SJSA1 (cell line): ENCODE measurements at places on chromosomes 7 and 10. TPM values are rescaled to one million over a fixed set of nuclear protein-coding genes. Genes with fewer than 3 reads are reported as not detected.

- DNase-seq: no peak
- H3K27ac ChIP-seq: no peak overlapping the region
- no peaks in the 10 kb centered on the region for H3K4me1 ChIP-seq
Observed at GRCh38 chr10:120977897-120978296, 126.7 kb downstream of the WDR11 start.

The TMEM236 gene
- total RNA-seq: 0.08 TPM in 1 of 2 replicates, not detected in the other

DNA sequence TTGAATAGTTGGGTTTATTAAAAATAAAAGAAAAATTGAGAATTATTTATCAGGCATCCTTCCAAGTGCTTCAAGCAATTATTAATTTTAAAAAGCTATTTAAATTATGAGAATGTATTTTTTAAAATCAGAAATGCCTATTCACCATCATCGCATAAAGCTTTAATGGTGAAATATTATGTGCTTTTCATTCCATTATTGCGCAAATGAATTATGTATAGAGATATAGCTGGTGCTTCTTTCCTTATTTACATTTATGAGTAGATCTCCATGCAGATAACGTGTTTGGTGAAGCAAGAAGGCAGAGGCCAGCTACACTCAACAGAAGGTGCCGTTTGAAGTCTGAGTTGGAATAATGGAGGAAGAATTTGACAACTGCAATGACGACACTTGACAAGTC lies 549.1 kb upstream of the DPP6 start:
- DNase-seq: no peak
- no peaks in the 10 kb centered on the region for H3K4me1 ChIP-seq
- H3K4me3 ChIP-seq: no peak overlapping the region
- H3K36me3 ChIP-seq: no peaks in the 10 kb centered on the region

- no peaks in the 10 kb centered on the region for H3K27me3 ChIP-seq
- DNase-seq: no peak
- H3K27ac ChIP-seq: no peak overlapping the region
- no peaks in the 10 kb centered on the region for H3K36me3 ChIP-seq
- H3K4me1 ChIP-seq: peaks cover 21% of the 10 kb centered on the region
Observed at GRCh38 chr10:12973149-12973718, 28.3 kb downstream of the CCDC3 start.

The SFTPA1 gene
- not detected in 2 replicates for total RNA-seq

DNA sequence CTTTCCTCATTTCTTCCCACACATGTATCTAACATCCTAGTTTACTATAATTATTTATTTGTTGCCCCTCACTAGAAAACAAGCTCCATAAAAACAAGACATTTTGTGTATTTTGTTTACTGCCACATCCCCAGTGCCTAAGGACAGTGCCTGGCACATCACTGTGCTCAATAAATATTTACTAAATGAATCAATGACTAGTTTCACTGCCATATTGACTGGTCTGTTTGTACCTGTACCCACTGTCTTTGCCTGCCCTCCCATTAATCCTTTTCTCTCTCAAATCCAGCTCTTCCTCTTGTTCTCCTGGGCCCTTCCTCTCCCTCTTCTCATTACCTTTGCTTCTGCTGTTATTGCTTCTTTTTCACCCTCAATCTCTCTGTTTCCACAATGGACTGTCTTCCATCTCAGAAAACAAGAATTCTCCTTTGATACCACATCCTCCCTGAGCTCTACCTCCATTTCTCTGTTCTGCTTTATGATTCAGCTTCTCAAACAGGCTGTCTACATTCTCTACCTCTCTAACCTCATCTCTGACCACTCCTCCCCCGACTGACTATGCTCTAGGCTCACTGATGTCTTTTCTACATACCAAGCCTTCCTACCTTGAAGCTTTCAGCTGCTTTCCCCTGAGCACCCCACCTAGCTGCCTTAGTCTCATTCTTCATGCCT lies 8.3 kb upstream of the FAM133B start:
- H3K4me3 ChIP-seq: no peak overlapping the region
- H3K27me3 ChIP-seq: no peaks in the 10 kb centered on the region
- H3K36me3 ChIP-seq: peaks cover 7% of the 10 kb centered on the region; the same call in 1 of the 2 replicates

The CFAP69 gene
- 0.21 TPM in 1 of 2 replicates, not detected in the other for total RNA-seq

DNA sequence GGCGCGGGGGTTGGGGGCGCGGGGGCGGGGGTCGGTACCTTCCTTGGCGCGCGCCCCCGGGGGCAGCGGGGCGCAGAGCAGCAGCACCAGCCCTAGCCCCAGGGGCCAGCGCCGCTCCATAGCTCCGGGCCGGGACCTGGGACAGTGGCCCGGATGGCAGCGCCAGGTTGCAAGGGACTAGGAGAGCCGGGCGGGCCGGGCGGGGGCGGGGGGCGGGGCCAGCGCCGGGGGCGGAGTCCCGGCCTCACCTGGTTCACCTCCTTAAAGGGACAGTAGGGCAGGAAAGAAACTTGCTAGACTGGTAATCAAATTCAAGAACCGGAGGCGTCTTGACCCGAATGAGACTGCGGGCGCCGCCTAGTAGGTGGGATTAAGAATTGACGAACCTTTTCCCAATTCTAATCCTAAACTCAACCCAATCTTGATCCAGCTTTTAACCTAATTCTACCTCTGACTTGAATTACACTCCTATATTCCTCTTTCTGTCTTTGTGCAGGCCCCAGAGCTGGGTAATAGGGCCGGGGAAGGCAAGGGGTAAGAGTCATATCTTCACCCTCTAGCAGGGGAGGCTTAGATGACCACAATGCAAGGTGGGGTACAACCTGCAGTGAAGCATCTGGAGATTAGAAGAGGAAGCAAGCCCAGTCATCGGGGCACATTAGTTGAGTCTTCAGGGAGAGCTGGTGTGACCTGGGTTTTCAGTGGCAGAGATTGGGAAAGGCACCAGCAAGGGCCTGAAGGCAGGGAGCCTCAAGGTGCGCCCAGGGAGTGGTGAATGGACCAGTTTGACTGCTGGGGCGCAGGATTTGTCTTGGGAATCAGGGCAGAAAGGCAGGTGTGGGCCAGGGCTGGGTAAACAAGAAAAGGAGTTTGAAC lies at the start of gene EPHA1:
Gene EPHA1 (minus strand): TSS at position 171 of the 876 bp plus-strand sequence. CDS start 51 bp downstream, at position 120.
- no peak within 1 kb of the TSS for H3K27ac ChIP-seq
- H3K4me1 ChIP-seq: no peaks in the 10 kb centered on the region
- peaks cover 8% of the 10 kb centered on the region; the same call in 1 of the 2 replicates for H3K27me3 ChIP-seq
- H3K4me3 ChIP-seq: no peak within 1 kb of the TSS

DNA sequence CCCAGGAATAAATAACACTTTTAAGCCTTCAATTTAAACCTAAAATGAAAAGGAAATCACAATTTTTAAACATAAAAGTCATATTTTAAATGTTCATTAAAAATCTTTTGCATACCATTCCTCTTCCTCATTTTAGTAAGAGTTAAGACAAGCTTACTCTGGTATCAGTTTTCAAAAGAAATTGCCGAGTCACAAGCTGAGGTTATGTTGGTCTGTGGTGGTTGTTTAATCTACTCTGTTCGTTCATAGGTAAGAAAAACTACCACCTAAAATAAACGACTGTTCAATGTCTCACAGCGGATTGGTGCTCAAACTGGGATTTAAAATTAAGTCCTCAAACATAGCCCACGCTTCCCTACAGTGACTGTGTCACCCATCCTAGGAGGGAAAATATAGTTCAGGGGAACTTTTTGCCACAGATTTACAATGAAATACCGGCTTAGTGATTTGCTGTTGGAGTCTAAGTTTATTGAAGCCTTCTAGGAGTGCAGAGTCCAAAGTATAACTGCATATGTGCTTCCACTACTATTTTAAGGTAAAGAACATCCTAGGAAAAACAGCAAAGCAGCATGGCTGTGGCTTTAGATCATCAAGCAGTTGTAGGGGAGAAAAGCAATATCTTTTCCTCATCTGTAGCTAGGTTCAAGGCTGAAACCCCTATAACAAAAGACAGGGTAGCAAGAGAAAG lies 61.1 kb downstream of the GNAT3 start:
- no peak for DNase-seq
- H3K27ac ChIP-seq: no peak overlapping the region
- H3K4me3 ChIP-seq: no peak overlapping the region
- no peaks in the 10 kb centered on the region for H3K36me3 ChIP-seq
- H3K27me3 ChIP-seq: no peaks in the 10 kb centered on the region

DNA sequence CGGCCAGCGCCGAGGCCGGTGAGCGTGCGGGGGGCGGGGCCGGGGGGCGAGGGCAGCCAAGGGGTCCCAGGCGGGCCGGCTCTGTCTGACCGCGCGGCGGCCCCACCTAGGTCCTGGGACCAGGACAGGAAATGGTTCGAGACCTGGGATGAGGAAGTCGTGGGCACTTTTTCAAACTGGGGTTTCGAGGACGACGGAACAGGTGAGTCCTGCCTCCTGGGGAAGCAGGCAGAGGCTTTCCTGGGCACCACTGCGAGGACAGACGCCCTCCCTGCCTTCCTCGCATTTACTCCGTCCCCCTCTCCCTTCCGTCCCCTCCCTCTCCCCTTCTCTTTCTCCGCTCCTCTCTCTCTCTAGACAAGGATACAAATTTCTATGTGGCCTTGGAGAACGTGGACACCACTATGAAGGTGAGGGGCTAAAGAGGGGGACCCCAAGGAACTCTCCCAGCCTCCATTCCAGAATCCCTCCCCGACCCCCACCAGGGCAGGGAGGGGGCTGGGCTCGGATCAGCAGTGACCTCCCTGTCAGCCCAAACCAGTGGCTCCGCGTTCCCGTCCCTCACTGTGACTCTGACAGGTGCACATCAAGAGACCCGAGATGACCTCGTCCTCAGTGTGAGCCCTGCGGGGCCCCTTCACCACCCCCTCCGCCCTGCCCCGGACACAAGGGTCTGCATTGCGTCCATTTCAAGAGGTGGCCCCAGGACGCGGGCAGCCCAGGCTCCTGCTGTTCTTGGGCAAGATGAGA lies 2.6 kb upstream of the MUC12 start:
- no peaks in the 10 kb centered on the region for H3K36me3 ChIP-seq
- DNase-seq: no peak
- peaks cover 44% of the 10 kb centered on the region for H3K27me3 ChIP-seq
- no peak overlapping the region for H3K4me3 ChIP-seq
- H3K27ac ChIP-seq: no peak overlapping the region
- peaks cover 12% of the 10 kb centered on the region; the same call in 1 of the 2 replicates for H3K4me1 ChIP-seq

The TRPV5 gene
- total RNA-seq: not detected in 2 replicates

GRCh38 chr10:91409069-91409868 lies 875 bp upstream of the HECTD2 start:
- H3K27me3 ChIP-seq: no peaks in the 10 kb centered on the region
- peaks cover 9% of the 10 kb centered on the region for H3K36me3 ChIP-seq

DNA sequence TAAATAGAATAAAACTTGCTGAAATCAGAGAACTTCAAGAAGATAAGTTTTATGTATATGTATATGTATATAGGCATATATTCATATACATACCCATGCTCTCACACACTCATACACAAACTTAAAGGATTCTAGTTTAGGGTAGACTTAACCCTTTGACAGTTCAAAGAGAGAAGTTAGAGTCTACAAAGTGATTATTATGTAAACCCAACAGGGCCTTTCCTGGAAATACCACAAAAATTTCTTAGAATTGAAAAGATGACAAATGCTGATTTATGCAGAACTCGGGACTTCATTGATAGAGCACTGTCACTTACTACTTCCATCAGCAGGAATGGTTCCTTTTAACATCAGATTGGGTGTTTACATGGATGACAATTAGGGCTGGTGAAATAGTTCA lies 763.5 kb downstream of the AUTS2 start:
- H3K27me3 ChIP-seq: no peaks in the 10 kb centered on the region
- H3K36me3 ChIP-seq: no peaks in the 10 kb centered on the region
- no peak overlapping the region for H3K4me3 ChIP-seq
- DNase-seq: no peak

GRCh38 chr7:95433129-95433528 lies 1.7 kb downstream of the PON2 start:
- H3K4me3 ChIP-seq: no peak overlapping the region
- no peak overlapping the region for H3K27ac ChIP-seq
- H3K36me3 ChIP-seq: peaks cover 7% of the 10 kb centered on the region; the same call in 1 of the 2 replicates
- DNase-seq: no peak
- H3K4me1 ChIP-seq: peaks cover 14% of the 10 kb centered on the region

The PNLIPRP3 gene
- total RNA-seq: not detected in 2 replicates

DNA sequence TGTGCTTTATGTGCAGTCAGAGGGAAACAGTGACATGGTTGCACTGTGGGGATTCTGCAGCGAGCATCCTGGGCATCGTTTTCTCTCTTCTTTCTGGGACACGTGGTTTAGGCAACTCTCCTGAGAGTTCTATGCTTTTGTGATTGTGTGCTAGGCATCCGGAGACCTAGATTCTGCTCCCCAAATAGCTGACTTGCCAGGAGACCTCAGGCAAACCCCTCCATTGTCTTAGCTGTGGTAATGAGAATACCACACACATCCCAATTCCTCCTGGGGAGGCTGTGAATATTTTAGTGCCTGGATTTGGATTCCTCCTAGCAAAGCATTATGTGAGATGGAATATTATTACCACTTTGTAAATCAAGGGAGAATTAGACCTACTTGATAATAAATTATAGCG lies 611.9 kb upstream of the C7orf33 start:
- no peaks in the 10 kb centered on the region for H3K36me3 ChIP-seq
- H3K27ac ChIP-seq: no peak overlapping the region
- no peaks in the 10 kb centered on the region for H3K4me1 ChIP-seq
- no peaks in the 10 kb centered on the region for H3K27me3 ChIP-seq
- H3K4me3 ChIP-seq: no peak overlapping the region

GRCh38 chr10:71274901-71275796 lies 43.9 kb upstream of the SLC29A3 start:
- DNase-seq: no peak
- no peak overlapping the region for H3K27ac ChIP-seq
- no peak overlapping the region for H3K4me3 ChIP-seq
- H3K36me3 ChIP-seq: no peaks in the 10 kb centered on the region
- no peaks in the 10 kb centered on the region for H3K27me3 ChIP-seq
- peaks cover 6% of the 10 kb centered on the region for H3K4me1 ChIP-seq

The SPDYE16 gene
- not detected in 2 replicates for total RNA-seq

GRCh38 chr10:94602729-94603515 lies 57.3 kb downstream of the HELLS start:
- H3K27ac ChIP-seq: no peak overlapping the region
- DNase-seq: no peak
- H3K4me3 ChIP-seq: no peak overlapping the region
- H3K4me1 ChIP-seq: no peaks in the 10 kb centered on the region
- H3K36me3 ChIP-seq: peaks cover 59% of the 10 kb centered on the region
- H3K27me3 ChIP-seq: no peaks in the 10 kb centered on the region

The EGR2 gene
- total RNA-seq: not detected in 2 replicates

GRCh38 chr7:94580601-94581000 lies 71.0 kb downstream of the CASD1 start:
- no peak for DNase-seq
- H3K4me3 ChIP-seq: no peak overlapping the region
- peaks cover 9% of the 10 kb centered on the region for H3K4me1 ChIP-seq
- no peak overlapping the region for H3K27ac ChIP-seq

- no peak overlapping the region for H3K27ac ChIP-seq
- H3K4me1 ChIP-seq: no peaks in the 10 kb centered on the region; the same call in 1 of the 2 replicates
- peak; percentile 47 for DNase-seq
- no peak overlapping the region for H3K4me3 ChIP-seq
Observed at GRCh38 chr10:119608316-119609155, 11.8 kb upstream of the TIAL1 start.

The PKD2L1 gene
- not detected in 2 replicates for total RNA-seq

GRCh38 chr7:97015756-97016380 lies 8.8 kb downstream of the DLX5 start:
- DNase-seq: no peak
- peak overlapping the region; percentile 35 for H3K4me3 ChIP-seq
- H3K27ac ChIP-seq: peak overlapping the region; percentile 85; the same call in 1 of the 2 replicates
- H3K4me1 ChIP-seq: peaks cover 54% of the 10 kb centered on the region
- H3K27me3 ChIP-seq: no peaks in the 10 kb centered on the region

The ADAMTS14 gene
- 0.66 and 1.2 TPM in 2 replicates for total RNA-seq
